ENCODE measurements at places on chromosomes 7 and 10. TPM values are rescaled to one million over a fixed set of nuclear protein-coding genes. Genes with fewer than 3 reads are reported as not detected.

- H3K4me1 ChIP-seq: no peaks in the 10 kb centered on the region
- H3K27ac ChIP-seq: no peak overlapping the region
- no peaks in the 10 kb centered on the region for H3K36me3 ChIP-seq
- DNase-seq: no peak
Measured at GRCh38 chr7:83879063-83879462, 230.1 kb upstream of the SEMA3E start.

DNA sequence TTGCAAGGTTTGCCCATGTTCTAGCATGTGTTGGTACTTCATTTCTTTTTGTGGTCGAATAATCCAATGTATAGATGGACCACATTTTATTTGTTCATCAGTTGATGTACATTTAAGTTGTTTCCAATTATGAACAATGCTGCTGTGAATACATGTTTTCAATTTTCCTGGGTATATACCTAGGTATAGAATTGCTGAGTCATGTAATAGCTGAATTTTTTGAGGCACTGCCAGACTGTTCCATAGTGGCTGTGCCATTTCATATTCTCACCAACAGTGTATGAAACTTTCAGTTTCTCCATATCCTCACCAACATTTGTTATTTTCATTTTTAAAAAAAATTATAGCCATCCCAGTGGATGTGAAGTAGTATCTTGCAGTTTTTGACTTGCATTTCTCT is 90.5 kb downstream of the EZH2 start:
- DNase-seq: no peak
- H3K4me1 ChIP-seq: peaks cover 8% of the 10 kb centered on the region
- H3K27ac ChIP-seq: no peak overlapping the region
- H3K36me3 ChIP-seq: peaks cover 64% of the 10 kb centered on the region
- H3K27me3 ChIP-seq: no peaks in the 10 kb centered on the region

DNA sequence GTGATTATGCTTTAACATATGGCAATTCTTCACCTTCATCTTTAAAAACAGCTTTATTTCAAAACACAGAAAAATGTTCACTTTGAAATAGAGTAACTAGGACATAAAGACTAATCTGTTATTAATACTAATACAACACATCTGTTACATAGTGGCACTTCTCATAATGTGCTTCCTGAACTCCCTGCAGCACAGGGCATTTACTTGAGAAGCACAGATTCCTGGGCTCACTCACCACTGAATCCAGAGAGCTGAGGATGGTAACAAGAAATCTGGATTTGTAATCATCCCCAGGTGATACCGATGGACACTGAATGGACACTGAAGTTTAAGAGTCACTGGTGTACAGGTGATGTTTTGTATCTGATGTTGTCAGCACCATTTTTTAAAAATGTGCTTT is 96.1 kb downstream of the COL28A1 start:
- no peaks in the 10 kb centered on the region for H3K27me3 ChIP-seq
- H3K4me3 ChIP-seq: no peak overlapping the region
- no peaks in the 10 kb centered on the region for H3K4me1 ChIP-seq
- no peak overlapping the region for H3K27ac ChIP-seq
- H3K36me3 ChIP-seq: no peaks in the 10 kb centered on the region

DNA sequence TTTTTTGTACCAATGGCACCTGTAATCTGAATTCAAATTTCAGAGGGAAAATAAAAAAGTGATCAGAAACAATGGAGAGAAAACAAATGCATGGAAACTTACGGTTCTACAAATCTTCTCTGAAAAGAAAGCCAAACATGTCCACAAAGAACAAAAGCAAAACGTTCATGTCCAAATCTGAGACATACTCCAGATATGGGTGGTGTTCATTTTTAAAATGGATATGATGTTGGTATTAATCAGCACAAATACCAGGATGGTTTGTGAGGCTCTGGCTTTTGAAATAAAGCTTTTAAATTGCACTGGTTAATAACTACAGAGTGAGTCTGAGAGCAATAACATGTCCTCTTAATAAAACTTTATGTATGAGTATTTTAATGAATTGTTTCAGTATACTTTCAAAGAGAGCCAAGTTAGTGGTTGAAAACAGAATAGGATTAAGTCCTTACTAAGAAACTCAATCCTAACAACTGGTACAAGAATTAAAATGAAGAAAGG is 366.4 kb downstream of the INHBA start:
- H3K27me3 ChIP-seq: no peaks in the 10 kb centered on the region
- no peak overlapping the region for H3K4me3 ChIP-seq
- H3K4me1 ChIP-seq: no peaks in the 10 kb centered on the region
- no peak for DNase-seq
- H3K27ac ChIP-seq: no peak overlapping the region
- H3K36me3 ChIP-seq: no peaks in the 10 kb centered on the region

GRCh38 chr10:52994370-52994769 is 221.8 kb upstream of the MBL2 start:
- no peak for DNase-seq
- no peaks in the 10 kb centered on the region for H3K4me1 ChIP-seq
- H3K36me3 ChIP-seq: no peaks in the 10 kb centered on the region
- no peak overlapping the region for H3K4me3 ChIP-seq

DNA sequence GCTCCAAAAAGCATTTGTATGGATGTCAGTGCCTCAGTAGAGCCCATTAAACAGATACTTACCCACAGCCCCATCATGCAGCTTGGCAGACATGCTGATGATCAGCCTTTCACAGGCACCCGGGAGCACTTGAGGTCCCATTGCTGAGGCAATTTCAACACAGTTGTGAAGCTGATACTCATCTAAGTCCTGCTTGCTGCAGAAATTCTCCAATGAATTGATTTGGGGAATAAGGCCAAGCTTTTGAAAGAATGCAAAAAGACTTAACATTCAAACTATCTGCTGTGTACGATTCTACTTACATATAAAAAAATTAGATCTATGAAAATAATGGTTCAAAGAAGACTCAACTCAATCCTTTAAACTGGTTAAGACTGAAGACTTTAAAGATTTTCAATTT is 60.5 kb downstream of the LAMB4 start:
- no peak for DNase-seq
- no peaks in the 10 kb centered on the region for H3K27me3 ChIP-seq
- no peak overlapping the region for H3K4me3 ChIP-seq

DNA sequence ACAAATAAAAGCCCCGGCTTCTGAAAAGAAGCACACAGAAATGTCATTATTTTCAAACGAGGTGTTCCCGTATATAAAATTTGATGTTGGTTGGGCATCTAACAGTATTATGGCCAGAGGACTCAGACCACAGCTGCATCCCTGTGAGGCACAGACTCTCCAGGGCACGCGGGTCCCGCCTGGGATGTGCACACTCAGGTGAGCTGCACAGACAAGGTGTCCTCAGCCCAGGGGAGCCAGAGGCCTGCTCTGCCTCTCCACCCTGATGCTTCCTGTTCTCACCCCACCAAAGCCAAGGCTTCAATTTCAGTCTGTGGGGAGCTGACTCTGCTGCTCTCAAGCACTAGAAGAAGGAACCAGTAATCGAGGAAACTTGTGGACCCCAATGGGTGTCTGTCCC is 1.7 kb upstream of the CYP2E1 start:
- peaks cover 19% of the 10 kb centered on the region for H3K4me1 ChIP-seq
- peaks cover 4% of the 10 kb centered on the region for H3K36me3 ChIP-seq
- H3K27ac ChIP-seq: no peak overlapping the region
- no peak for DNase-seq

DNA sequence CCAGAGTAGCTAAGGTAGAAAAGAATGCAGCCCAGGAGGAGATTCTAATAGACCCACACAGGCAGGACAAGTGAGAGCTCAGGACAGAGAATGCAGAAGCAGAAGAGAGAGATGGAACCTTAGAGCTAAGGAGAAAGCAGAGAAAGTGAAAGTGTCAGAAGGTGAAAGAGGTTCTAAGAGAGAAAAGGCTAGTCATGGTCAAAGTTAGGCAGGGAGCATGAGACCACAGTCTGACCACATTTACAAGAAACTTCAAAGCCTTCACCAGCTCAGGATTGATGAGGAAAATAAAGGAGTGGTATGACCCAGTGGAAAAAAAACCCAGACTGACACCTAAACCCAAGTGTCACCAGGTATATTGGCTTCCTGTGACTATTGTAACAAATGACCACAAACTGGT is 131.8 kb upstream of the WDR11 start:
- no peak for DNase-seq
- H3K4me3 ChIP-seq: no peak overlapping the region
- no peaks in the 10 kb centered on the region for H3K36me3 ChIP-seq

- no peak overlapping the region for H3K27ac ChIP-seq
- H3K36me3 ChIP-seq: no peaks in the 10 kb centered on the region
- H3K27me3 ChIP-seq: peaks cover 2% of the 10 kb centered on the region
- H3K4me1 ChIP-seq: no peaks in the 10 kb centered on the region
- peak; percentile 69 for DNase-seq
- H3K4me3 ChIP-seq: no peak overlapping the region
Measured at GRCh38 chr10:69914398-69915214, 112.9 kb downstream of the COL13A1 start.

GRCh38 chr7:155289107-155289506 is 8.6 kb upstream of the INSIG1 start:
- DNase-seq: no peak
- H3K27me3 ChIP-seq: peaks cover 3% of the 10 kb centered on the region
- peak overlapping the region; percentile 64 for H3K27ac ChIP-seq
- H3K4me1 ChIP-seq: peaks cover 57% of the 10 kb centered on the region
- peaks cover 9% of the 10 kb centered on the region for H3K36me3 ChIP-seq
- H3K4me3 ChIP-seq: no peak overlapping the region

DNA sequence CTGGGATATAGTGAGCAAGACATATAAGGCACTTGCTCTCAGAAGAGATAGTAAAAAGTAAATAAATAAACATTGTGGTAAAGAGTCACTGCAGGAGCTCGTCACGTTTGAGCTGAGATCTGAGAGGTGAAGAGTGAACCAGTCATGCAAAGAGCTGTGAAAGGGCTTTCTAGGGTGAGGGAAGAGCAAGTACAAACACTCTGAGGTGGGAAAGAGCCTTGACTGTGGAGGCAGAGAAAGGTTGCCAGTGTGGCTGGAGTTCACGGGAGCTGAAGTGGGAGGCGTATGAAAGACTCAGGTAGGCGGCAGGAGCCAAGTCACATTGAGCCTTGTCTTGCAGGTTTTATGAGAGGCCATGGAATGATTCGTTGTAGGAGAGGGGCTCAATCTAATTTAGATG is 141.0 kb downstream of the C1GALT1 start:
- H3K4me3 ChIP-seq: no peak overlapping the region
- no peak for DNase-seq
- no peaks in the 10 kb centered on the region for H3K36me3 ChIP-seq
- H3K4me1 ChIP-seq: no peaks in the 10 kb centered on the region
- H3K27ac ChIP-seq: no peak overlapping the region
- peaks cover 3% of the 10 kb centered on the region for H3K27me3 ChIP-seq

DNA sequence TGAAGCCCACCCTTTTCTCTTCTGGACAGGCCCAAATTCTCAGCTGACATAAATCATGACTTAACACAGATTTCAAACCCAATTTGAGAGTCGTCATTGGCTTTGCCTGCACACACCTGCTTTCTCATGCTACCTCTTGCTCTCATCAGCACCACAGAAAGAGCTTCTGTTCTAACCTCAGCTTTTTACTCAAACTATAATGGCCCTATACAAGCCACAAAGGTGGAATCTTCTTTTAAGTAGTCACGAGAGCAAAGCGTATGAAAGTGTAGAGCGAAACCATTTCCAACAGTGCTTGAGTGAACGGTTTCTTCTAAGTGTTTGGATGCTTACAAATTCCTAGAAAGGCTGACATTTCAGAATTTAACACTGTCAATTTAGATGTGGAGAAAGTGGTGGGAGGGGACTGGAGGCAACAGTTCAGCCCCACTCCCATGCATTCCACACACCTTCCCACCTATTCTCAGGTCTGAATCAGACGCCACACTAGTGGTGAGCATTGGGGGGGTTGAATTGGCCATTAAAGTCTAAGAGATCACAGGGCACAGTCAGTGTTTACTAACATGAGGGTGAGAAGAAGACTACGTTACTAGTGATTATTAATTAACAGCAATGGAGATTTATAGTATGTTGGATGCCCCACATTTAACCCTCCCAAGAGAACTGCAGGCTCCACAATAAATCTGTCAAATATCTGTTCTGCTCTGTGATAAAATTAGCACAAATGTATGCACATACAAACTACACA is 114.0 kb downstream of the PRKCQ start:
- peak overlapping the region; percentile 50 for H3K27ac ChIP-seq
- no peaks in the 10 kb centered on the region for H3K27me3 ChIP-seq
- DNase-seq: no peak
- H3K4me3 ChIP-seq: no peak overlapping the region

The EPO gene
- not detected for total RNA-seq

The OR2A5 gene
- total RNA-seq: not detected

The SFMBT2 gene
- total RNA-seq: 32.3 TPM

The TWIST1 gene
- total RNA-seq: 0.25 TPM

The ITGA8 gene
- total RNA-seq: not detected

The DBNL gene
- total RNA-seq: 152 TPM

The NANOS1 gene
- total RNA-seq: 0.12 TPM
